ENCODE measurements at places on chromosomes 2 and 18.

DNA sequence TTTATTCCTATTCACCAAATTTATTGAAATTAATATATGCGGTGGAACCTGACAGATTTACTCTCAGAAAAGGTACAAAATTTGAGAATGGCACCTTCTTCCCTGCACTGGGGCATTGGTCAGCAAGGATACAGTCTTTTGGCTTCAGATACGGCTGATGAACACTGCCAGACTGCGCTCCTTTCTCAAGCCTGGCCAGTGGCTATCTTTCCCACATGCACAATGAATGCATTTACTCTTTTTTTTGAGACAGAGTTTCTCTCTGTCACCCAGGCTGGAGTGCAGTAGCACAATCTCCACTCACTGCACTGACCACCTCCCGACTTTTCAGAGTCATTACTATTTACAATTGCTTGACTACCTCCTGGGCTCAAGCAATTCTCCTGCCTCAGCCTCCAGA, 61.6 kb downstream of the MOB4 start:
- DNase-seq: no peak

GRCh38 chr2:97967216-97967592, 28.5 kb downstream of the TMEM131 start:
- no peak for DNase-seq

DNA sequence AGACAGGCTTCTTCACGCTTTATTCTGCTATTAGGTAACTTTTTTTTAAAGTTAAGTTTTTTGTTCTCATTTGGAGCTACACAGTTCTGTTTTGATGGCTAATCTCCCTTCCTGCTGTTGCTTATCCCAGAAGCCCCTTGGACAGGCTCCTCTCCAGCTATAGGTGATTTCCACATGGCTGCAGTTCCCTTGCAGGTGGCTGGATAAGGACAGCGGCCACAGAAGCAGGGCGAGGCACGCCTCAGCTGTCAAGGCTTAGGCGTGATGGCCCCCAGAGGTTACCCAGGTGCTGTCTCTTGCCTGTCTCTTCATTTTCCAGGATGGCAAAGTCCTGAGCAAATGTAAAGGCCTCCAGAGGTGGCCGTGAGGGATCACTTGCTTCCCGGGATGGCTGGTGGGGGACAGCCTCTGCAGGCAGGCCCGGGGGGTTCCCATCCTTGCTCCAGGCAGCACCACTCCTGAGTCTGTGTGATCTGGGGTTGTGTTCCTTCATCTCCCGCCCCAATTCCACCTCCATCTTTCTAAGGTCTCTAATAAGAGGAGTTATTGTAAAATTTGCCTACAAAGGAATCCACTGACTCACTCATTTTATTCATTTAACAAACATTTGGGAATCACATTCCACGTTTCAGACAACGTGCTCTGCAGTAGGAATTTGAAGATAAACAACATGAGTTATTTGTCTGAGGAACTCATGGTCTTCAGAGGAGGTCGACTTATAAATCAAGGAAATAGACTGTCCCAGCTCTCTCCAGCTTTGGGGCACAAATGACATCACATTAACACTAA, 53.4 kb downstream of the NAPG start:
- no peak for DNase-seq

- no peak for DNase-seq
These were observed 6.5 kb downstream of the GLS start for GRCh38 chr2:190887089-190887488.

DNA sequence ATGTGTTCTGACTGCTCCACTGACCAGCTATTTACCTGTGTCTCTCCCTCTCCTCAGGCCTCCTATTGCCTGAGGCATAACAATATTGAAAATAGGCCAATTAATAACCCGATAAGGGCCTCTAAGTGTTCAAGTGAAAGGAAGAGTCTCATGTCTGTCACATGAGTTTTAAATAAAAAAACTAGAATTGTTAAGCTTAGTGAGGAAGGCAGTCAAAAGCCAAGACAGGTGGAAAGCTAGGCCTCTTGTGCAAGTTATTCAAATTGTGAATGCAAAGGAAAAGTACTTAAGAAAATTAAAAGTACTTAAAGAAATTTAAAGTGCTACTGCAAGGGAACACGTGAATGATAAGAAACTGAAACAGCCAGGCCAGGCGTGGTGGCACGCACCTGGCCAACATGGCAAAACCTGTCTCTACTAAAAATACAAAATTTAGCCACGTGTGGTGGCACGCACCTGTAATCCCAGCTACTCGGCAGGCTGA, 44.9 kb upstream of the TAF4B start:
- DNase-seq: no peak

DNA sequence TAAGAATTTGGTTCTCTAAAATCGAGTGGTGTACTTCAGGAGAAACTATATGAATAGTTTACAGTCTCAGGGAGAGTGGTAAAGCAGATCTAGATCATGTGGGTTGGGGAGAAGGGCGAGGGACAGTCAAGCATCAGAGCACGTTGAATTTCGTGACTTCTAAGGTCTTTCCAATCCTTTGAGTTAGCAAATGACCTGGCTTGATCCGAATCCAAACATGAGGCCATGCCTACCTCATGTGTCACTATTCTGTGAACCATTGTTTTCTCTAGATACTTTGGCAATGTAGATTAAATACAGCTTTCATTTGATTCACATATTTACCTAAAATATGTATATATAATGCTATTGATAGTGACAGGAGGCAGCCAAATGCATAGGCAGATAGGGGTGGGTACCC, 674.9 kb downstream of the NYAP2 start:
- DNase-seq: no peak

- no peak for DNase-seq
These were observed 258.2 kb downstream of the LTBP1 start for GRCh38 chr2:33204945-33205344.

DNA sequence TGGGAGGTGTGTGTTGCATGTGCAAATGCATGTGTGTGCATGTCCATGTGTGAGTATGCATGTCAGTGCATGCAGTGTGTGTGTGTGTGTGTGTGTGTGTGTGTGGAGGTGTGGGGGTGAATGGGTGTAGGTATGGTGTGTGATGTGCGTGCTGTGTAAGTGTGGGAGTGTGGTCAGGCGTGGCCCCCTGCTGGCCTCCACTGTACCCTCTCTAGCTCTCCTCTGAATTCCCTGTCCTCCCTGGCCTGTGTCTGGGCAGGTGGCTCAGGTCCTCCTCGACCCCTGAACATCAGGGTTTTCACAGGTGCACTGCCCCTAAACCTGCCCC, 230.2 kb downstream of the CELF4 start:
- no peak for DNase-seq

DNA sequence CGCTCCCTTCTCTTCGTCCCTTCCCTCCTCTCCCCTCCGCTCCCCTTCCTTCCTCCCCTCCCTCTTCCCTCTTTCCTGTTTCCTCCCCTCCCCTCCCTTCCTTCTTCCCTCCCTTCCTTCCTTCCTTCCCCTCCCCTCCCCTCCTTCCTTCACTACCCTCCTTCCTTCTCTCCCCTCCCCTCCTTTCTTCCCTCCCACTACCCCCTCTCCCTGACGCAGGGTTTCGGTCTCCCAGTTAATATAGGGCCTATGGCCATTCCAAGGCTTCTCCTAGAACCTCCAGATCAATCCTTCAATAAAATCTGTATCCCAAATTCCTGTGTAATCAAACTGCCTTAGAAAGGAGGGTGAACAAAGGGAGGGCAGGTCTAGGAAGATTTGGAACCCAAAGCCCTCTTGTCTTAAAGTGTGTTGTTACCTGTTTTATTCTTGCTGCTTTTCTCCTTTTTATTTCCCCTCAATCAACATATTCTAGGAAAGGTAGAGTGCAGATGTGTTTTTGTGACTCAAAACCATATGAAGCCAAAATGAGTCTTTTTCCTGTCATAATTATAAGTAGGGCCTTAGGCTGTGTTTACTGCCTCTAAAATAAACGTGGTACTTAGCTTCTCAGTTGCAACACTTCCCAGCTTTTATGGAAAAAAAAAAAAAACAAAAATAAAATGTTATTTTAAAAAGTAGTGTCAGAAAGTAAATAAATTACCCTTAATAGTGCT, 53.7 kb downstream of the GPD2 start:
- no peak for DNase-seq

- DNase-seq: no peak
These were observed 120.8 kb downstream of the GLI2 start for GRCh38 chr2:120856421-120856862.

Data from NCI-H1694 (cell line).